Renal pelvis (tissue), 12 donors: ENCODE measurements at places on chromosomes 5 and 9. TPM values are rescaled to one million over a fixed set of nuclear protein-coding genes. Genes with fewer than 3 reads are reported as not detected.
A peak's percentile ranks its signal among the peaks of the same experiment; 100 is the strongest.

Gene MYORG
- 9.9 TPM for polyA plus RNA-seq

GRCh38 chr9:36802201-36802920 is 229.7 kb downstream of the MELK start:
- no peak for DNase-seq

DNA sequence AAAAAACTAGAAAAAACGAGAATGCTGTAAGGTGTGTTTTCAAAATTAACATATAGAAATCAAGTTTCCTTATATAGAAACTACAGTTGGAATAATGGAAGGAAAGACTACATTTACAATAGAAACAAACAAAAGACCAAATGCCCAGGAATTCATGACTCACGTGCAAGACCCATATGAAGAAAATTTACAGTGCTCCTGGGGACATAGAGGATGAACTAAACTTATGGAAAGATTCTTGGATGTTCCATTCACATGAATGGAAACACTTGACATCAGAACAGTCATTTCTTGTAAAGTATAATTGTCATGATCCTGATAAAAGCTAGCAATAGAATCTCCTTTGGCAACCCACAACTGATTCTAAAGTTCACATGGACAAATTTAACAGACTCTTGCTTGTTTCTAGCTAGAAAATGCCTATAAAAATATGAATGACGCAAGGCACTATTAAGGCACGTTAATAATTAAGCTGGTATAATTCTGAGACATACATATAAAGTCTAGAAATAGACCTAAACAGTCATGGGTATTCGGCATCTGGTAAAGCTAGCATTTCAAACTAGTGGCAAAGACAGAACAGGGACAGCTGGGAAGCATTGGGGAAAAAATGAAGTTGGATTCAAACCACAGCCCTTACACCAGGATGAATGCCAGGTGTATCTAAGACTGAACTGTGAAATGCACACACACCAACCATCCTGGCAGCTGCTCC is 5.1 kb upstream of the ZFP62 start:
- DNase-seq: no peak

DNA sequence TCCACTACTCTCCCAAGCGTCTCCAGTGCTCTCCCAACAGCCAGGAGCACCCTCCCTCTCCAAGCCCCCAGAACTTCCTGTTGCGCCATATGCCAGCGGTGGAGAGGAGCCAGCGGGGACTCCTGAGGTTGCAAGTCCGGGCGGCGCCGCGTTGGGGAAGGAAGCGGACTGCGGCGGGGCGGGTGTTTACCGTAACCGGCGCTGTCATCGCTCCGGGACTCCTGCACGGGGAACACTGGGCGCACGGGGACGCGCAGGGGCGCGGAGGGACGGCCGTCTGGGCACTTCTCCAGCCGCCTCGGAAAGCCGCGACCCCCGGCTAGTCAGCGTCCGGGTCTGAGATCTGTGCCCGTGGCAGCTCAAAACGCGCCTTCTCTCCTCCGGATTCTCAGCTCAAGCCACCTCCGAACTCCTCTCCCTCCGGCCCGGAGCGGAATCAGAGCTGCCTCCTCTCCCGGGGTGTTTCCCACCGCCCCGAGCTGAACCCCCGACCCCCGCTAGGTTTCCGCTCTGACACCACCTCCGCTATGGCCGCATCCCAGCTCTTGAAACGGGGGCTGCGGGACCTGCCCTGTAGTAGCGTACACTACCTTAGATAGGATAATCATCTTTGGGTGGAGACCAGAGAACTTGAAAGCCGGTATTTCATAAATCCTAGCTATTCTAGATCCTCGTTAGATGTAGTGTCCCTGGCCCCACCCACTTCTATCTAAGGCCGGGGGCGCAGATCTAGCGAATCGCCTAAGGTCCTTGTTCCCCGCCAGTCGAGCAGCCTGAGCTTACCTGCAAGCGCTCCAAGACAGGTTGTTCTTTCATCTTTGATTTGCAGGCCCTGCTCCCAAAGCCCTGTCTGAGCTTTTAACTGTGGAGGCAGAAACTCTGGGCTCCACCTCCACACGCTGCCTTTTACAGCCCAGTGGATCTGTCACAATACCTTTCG is at the start of gene TRPM6:
Gene TRPM6, minus strand, starts transcription at position 881 of the 940 bp plus-strand sequence. Its CDS starts 65 bp downstream, at position 816.
- DNase-seq: peak; percentile 56

DNA sequence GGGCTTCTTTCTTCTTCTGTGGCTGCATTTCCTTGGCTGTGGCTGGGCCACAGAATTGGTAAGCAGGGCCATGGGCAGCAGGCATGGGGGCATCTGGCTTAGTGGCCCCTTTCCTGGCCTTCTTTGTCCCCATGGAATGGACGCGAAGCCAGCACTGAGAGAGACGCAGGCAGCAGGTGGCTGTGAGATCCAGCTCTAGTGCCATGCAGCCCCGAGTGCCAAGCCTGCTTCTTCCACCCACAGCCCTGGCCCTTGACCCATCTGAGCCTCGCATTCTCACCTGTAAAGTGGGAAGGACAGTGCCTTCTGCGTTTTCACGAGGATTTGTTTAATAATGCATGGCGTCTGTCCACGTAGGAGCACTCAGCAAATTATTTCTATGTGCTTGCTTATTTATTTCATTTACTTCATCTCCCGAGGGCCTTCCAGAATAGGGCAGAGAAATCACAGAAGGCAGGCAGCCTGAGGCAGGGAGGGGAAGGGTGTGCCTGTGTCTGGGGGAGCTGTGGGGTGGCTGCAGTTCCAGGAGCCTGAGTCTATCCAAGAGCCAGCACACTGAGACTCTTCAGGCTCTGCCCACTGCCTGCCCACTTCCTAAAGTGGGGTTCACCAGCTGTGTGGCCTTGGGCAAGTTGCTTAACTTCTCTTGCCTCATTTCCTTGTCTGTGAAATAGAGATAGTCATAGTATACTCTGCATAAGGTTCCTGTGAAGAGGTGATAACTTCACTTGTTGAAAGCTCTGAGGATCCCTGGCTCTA is 55.2 kb downstream of the NTNG2 start:
- DNase-seq: no peak

Gene ACTBL2
- not detected for polyA plus RNA-seq

DNA sequence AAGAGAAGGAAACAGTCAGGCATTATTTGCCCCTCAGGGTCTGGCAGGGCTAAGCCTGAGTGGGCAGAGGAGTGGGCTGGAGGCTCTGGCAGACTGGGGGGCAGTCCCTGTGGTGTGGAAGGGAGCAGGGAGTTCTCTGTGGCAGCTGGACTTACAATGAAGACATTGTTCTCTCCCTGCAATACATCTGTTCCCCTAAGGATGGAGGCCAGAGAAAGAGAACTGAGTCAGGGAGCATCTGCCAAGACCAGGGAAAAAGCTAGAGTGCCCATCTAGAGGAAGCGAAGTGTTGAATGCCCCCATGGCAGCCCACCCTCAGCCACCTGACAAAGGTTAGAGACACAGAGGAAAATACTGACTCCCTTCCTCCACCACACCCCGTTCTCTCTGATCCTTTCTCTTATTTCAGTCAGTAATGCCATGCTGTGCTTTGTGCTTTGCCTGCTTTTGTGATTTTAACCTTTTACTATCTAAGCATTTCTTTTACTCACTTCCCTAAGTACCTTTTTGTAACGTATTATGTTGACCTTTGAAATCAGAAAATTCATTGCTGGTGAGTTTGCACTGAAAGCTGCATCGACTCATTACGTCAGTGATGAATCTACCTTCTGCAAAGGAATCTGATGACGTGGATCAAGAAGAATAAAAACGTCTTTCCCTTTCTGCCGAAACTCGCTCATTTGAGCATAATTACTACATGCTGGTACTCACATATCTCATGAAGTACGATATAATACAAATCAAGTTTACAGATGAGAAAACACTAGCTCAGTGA is 76.0 kb downstream of the ACTL7B start:
- DNase-seq: no peak

DNA sequence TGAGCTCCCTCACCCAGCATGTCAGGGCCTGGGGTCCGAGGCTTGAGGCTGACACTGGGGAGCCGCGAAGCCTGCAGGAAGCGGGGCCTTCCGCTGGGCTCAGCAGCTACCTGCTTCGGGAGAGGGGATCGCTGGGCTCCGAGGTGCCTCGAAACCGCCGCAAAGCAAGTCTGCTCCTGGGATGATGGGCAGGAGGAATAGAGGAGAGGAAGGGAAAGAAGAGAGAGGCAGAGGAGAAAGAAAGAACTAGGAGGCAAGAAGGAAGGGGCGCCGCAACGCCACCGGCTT is 1.5 kb upstream of the PRDM12 start:
- DNase-seq: no peak

DNA sequence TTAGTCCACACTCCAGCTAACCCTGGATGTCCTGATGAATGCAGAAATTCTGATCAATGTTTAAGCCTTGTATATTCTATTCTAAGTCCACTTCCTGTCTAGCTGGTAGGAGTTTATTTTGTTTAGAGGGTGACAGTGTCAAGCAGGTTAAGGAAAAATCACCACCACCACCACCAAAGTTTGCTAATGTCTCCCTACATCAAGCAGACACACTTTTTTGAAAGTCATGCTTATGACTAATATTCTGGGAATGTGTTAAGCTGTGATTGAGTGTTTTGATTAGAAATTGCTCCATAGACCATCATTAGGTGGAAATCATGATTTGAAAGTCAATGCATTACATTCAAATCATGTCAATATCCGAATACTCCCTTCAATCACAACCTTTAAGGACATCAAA is 1530.1 kb downstream of the MAT2B start:
- no peak for DNase-seq

GRCh38 chr9:70113403-70114022 is 69.9 kb downstream of the MAMDC2 start:
- peak; percentile 15 for DNase-seq

Gene BASP1
- 97.1 TPM for polyA plus RNA-seq

Gene LHX3
- not detected for polyA plus RNA-seq

GRCh38 chr5:31346896-31347551 is 153.5 kb downstream of the CDH6 start:
- DNase-seq: no peak

Gene GNA14
- polyA plus RNA-seq: 13.7 TPM

GRCh38 chr9:4929917-4930316 is 55.2 kb upstream of the JAK2 start:
- no peak for DNase-seq

Gene C9
- 0.44 TPM for polyA plus RNA-seq

GRCh38 chr5:88672644-88673252 is 210.2 kb downstream of the MEF2C start:
- DNase-seq: no peak

Gene SCGB3A2
- 0.95 TPM for polyA plus RNA-seq

GRCh38 chr9:20568400-20568799 is 53.9 kb downstream of the MLLT3 start:
- no peak for DNase-seq

DNA sequence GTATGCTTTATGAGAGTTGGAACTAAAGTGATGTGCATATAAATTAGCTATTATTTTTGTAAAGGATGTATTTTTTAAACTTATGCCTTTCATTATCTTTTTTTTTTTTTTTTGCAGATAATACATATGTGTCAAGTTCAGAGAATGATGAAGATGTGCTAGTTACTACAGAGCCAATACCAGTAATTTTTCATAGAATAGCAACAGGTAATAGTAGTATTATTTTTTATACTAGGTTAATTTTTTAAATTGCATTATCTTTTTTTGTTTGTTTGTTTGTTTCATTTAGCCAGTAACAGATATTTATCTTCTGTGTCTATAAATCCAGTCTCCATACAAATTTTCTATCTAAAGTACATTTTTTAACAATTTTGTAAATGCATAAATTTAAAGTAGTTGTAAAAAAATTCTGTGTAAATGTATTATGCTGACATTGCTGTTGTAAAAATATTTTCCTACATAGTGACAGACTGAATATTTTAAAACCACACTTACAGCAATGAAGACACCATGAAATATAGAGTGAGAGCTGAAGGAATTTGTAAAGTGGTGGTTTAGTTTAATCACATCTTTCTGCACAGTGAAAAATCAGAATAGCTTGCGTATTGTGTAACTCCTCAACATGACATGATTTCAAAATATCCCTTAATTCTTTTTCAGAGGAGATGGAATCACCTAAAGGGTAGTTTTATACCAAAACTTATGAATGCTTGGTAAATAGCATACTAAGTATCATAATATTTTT is 93.3 kb downstream of the PARP8 start:
- no peak for DNase-seq

DNA sequence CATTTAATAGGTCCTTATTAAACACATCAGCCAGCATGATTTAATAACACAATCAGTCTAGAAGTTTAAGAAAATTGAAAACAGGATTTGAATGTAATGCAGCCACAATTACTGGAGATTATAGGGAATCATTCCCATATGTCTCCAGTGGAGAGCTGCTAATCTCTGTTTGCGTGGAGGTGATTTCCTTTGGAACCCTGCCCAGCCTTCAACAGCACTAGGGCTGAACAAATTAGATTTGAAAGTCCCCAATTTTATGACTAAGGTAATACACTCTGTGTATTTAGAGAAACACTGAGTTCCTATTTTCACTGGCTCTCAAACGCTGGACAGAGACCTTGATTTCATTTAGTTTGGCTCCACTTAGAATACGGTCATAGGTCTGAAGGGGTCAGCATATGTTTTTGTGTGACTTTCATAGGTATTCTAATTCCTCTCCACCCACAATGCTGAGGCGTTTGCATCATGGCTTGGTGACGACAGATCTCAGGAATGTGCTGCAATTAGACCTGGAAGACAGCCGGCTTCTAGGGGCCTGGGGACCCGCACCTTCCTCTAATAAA is 508.3 kb downstream of the EBF1 start:
- peak; percentile 47 for DNase-seq

DNA sequence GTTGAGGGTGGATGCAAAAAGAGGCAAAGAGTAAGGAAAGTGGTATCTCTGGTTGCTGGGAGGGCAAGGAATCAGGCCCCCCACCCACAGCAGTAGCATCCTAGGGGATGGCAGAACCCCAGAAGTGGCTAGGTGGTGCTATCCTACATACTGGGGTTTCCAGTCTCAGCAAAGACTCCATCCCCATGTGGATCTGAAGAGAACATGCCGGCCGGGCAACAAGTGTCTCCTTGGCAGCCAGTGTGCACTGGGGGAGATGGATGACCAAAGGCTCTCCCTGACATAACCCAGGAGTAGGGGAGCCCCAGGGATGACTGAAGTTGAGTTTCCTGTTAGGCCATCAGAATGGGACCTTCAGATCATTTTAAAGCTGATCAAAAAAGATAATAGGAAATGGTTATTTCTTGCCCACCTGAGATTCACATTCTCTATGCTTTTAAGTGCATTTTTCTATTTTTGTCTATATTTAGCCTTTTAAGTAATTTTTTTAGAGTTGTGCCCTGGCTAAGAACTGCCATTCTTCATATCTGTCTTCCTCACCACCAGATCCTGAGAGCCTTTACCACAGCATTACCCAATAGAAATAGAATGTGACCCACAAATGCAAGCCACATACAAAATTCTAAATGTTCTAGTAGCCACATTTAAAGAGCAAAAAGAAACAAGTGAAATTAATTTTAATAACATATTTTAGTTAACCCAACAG is 78.7 kb upstream of the SMIM23 start:
- no peak for DNase-seq
